ENCODE measurements at places on chromosomes 11 and 22. TPM values are rescaled to one million over a fixed set of nuclear protein-coding genes. Genes with fewer than 3 reads are reported as not detected.
A peak's percentile ranks its signal among the peaks of the same experiment; 100 is the strongest.

DNA sequence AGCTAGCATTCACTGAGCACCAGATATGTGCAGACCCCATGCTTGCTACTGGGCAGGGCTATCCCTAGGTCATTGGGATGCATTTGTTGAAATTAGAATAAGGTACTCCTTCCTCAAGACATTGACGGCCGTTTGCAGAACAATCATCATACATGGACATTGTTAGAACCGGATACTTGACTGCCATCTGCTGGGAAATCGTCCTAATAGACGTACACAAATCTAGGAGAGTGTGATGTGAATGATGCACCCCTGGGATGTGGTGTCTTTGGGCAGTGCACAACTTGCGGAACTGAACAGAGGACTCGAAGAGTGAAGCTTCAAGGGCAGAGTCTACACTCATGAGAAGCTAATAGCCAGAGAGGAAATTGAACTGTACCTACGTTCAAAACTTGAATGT lies 35.9 kb downstream of the MYO18B start:
- no peaks in the 10 kb centered on the region for H3K36me3 ChIP-seq
- no peak overlapping the region for H3K27ac ChIP-seq
- H3K4me3 ChIP-seq: no peak overlapping the region
- peak; percentile 55 for DNase-seq

- H3K27me3 ChIP-seq: no peaks in the 10 kb centered on the region
- no peaks in the 10 kb centered on the region for H3K36me3 ChIP-seq
- H3K4me1 ChIP-seq: peaks cover 5% of the 10 kb centered on the region
- H3K4me3 ChIP-seq: no peak overlapping the region
- H3K27ac ChIP-seq: no peak overlapping the region
These were observed 151.6 kb upstream of the MTMR2 start for GRCh38 chr11:96075532-96075959.

OR51E1 gene
- polyA plus RNA-seq: 2.2 TPM

TTC36 gene
- polyA plus RNA-seq: 3.1 TPM

GRCh38 chr22:29256606-29257325 lies 11.0 kb downstream of the RHBDD3 start:
- H3K36me3 ChIP-seq: no peaks in the 10 kb centered on the region
- no peak overlapping the region for H3K27ac ChIP-seq
- no peak for DNase-seq
- no peaks in the 10 kb centered on the region for H3K27me3 ChIP-seq
